GM12864 (cell line): ENCODE measurements at places on chromosomes 2 and 18.

GRCh38 chr2:108355906-108356734 lies 21.6 kb upstream of the SULT1C4 start:
- no peak for DNase-seq

DNA sequence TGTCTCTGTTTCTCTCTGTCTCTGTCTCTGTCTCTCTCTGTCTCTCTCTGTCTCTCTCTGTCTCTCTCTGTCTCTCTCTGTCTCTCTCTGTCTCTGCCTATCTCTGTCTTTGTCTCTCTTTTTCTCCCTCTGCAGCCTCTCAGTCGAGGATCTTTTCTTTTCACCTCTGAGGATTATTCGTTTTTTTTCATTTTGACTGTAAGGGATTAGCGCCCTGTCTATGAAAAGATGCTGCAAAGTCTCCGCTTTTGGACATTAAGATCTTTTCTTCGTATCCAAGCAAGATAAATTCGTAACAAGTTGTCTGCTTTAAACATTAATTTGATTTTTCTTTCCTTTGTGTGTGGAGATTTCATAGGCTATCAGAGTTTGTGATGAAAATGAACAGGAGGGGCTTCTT lies 191.2 kb upstream of the TPO start:
- DNase-seq, result no peak

GRCh38 chr18:5546660-5547059 lies 2.9 kb upstream of the EPB41L3 start:
- DNase-seq, result no peak

DNA sequence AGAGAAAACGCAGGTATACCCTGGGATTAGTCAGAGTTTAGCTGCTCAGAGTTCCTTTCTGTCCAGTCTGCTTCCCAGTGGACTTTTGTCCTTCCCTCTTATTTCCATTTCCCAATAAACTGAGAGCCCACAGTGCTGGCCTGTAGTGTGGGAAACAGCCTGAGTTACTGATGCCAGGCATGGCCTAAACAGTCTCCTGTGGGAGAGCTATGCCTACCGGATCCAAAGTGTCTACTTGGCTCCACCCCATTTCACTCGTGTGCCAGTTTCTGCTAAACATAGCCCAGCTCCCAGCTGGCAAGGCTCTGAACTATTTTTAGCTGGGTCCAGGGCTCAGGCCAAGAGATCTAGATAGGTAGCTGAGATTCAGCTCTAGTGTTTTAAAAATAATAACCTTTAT lies 15.6 kb upstream of the PPP1CB start:
- DNase-seq, result no peak

- DNase-seq, result no peak
Observed at GRCh38 chr18:26777351-26778053, 88.0 kb downstream of the AQP4 start.

DNA sequence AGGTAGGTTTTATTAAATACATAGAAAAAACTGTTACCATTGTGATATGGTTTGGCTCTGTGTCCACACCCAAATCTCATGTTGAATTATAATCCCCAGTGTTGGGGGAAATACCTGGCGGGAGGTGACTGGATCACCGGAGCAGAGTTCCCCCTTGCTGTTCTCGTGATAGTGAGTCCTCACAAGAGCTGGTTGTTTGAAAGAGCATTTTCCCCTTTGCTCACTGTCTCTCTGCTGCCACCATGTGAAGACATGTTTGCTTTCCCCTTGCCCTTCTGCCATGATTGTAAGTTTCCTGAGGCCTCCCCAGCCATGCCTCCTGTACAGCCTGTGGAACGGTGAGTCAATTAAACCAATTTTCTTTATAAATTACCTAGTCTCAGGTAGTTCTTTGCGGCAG lies 352.7 kb upstream of the SLC39A10 start:
- DNase-seq, result no peak

- DNase-seq, result no peak
Observed at GRCh38 chr18:13615432-13615861, 110.9 kb downstream of the FAM210A start.

DNA sequence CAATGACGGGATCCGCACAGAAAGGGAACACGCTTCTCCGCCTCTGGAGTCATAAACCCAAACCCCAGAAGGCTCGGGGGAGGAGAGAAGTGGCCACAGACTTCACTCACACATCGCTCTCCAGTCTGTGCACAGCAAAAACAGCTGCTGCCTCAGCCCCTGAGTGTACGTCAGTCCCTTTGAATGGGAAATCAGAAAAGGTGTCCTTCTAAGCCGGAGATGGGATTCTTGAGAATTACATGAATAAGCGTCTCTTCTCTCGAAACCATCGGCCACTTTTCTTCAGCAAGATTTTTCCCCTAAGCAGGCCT lies 78.3 kb downstream of the PDCL3 start:
- DNase-seq, result no peak

DNA sequence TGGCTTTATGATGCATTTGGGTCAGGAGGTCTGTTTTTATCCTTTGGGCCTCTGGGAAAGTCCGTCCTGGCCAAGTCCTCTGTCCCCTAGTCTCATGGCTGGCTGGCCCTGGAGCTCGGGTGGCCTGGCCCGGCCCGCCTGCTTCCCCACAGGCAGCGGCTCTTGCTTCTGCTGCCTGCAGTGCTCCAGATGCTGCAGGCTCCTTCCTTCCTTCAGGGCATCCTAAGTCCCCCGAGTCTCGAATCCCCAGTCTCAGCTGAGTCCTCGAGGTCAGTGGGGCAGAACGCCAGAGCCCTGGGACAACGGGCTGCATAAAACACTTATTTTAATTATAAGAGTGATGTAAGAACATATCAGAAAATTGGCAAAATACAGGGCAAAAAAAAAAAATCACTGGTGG lies 71.2 kb downstream of the HPCAL1 start:
- DNase-seq, result no peak

GRCh38 chr2:2931318-2932075 lies 446.1 kb downstream of the EIPR1 start:
- DNase-seq, result no peak

DNA sequence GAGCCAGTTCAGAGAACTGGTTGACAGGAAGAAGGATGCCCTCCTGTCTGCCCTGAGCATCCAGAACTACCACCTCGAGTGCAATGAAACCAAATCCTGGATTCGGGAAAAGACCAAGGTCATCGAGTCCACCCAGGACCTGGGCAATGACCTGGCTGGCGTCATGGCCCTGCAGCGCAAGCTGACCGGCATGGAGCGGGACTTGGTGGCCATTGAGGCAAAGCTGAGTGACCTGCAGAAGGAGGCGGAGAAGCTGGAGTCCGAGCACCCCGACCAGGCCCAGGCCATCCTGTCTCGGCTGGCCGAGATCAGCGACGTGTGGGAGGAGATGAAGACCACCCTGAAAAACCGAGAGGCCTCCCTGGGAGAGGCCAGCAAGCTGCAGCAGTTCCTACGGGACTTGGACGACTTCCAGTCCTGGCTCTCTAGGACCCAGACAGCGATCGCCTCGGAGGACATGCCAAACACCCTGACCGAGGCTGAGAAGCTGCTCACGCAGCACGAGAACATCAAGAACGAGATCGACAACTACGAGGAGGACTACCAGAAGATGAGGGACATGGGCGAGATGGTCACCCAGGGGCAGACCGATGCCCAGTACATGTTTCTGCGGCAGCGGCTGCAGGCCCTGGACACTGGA lies 92.5 kb upstream of the EML6 start:
- DNase-seq, result no peak

- no peak for DNase-seq
Observed at GRCh38 chr2:158921599-158922408, 46.6 kb upstream of the TANC1 start.

GRCh38 chr2:108573061-108573460 lies 38.8 kb downstream of the LIMS1 start:
- DNase-seq, result no peak

DNA sequence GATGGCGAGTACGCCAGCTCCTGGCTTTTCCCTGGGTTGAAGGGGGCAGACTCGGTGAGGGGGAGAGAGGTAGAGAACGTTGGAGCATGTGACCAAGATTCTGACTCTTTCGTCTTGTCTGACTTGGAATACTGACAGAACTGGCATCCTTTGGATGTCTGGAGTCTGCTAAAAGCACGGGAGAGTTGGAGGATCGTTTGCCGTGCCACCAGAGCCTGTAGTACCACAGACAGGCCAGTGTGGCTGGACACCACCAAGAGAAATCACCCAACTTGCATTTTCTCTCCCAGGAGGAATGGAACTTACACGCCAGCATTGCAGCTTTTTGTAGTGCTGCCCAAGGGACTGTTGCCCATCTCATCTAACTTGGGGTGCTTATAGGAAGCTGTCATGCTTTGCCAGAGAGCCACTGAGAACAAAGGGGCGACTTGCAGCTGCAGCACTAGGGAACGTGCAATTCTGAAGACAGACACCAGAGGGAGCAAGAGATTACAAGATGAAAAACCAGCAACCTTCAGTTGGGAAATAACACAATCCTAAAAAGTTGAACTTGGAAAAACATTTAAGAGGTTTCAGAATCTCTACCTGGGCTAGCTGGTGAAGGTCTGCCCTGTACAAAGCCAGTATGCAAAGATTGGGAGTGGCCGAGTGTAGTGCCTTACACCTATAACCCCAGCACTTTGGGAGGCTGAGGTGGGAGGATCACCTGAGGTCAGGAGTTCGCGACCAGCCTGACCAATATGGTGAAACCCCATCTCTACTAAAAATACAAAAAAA lies 24.1 kb downstream of the PSMG2 start:
- peak; percentile 31 for DNase-seq

DNA sequence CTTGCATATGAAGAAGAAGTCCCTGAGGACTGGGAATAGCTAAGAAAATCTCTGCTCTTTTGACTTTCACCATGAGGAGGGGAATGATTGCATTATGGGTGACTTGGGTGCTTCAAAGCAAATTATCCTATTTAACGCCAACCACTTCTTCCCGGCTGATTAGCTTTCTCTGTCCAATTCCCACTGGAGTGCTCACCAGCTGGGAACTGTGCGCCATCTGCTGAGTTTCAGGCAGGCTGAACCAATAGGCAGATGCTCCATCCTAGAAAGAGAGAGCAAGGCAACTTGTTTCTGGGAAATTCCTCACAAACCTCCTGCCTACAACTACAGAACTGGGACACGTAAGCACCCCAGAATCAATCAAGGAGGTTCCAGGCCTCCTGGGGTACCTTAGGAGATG lies 49.4 kb downstream of the POLE4 start:
- no peak for DNase-seq

- DNase-seq, result no peak
Observed at GRCh38 chr18:24138789-24139616, at the start of gene CABYR. Gene CABYR, plus strand, starts transcription at chr18:24139062. Its CDS starts 4,053 bp downstream, at chr18:24143115.

DNA sequence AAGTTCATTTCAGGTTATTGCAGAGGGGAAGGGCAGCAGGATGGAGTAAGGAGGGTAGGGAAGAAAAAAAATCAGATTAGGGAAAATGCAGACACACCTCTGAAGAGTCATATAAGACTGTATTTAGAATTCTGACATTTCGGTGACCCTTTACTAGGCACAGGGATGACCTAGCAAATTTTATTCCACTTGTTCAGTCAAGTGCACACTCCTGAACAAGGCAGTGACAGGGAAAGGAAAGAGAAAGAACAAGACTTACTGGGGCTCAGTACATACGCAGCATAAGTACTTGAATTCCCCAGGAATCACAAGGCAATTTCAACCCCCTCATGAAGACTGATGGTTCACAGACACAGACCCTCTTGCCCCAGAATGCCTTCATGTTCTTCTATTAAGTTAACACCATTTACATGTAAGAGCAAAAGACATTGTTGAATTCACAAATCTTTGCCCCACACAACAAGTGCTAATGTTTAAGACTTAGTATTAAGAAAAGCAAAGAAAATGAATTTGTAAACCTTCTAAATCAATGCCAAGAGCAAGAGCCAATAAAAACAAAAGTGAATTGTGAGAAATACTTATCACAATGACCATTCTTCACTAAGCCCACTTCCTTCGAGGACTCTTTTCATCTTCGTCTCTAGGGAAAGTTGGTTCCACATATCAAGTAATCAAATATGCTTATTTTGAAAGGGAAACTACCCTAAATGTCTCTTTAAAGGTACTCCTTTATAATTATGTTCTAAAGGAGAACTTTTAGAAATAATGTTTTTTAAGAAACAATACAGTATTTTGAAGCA lies 47.0 kb downstream of the COBLL1 start:
- DNase-seq, result no peak

DNA sequence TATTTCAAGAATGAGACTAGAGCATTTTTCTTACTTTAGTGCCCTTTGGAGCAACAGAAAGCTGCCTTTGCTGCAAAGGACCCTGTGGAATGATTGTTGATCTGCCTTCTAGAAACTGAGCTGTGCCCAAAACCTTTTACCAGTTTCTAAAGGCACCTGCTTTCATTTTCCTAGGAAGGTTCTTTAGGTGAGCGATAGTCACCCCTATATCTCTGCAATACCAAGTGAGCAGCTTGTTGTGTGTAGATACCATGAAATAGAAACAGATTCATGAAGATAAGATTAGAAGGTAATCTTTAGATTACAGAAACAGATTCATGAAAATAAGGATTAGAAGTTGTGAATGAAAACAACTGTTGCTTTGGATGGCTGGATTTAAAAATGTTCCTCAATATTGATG lies 202.3 kb downstream of the PLCL1 start:
- DNase-seq, result no peak

GRCh38 chr2:169050476-169051240 lies 18.7 kb upstream of the DHRS9 start:
- no peak for DNase-seq

- no peak for DNase-seq
Observed at GRCh38 chr2:199756211-199756610, 94.8 kb downstream of the FTCDNL1 start.

DNA sequence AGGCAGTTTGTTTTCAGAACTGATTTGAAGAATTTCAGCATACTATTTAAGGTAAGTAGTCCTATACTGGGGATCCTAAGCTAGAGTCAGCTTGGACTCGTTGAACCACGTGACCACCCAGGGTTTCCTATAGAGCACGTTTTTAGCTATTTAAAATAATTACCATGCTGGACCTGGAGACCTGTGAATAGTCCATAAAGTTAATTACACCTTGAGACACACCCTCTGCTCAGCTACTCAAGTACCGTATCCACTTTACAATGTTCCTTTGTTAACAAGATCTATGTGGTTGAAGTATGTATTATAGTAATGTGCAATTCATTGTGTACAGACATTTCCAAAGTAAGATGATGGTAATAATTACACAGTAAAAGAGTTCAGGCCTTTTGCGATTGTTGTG lies 67.6 kb downstream of the CRIM1 start:
- DNase-seq, result no peak

- no peak for DNase-seq
Observed at GRCh38 chr18:50107468-50107977, 87.4 kb downstream of the MYO5B start.

GRCh38 chr18:48690494-48690893 lies 151.7 kb downstream of the CTIF start:
- DNase-seq, result no peak

GRCh38 chr2:222866358-222866960 lies 5.6 kb downstream of the ACSL3 start:
- no peak for DNase-seq

DNA sequence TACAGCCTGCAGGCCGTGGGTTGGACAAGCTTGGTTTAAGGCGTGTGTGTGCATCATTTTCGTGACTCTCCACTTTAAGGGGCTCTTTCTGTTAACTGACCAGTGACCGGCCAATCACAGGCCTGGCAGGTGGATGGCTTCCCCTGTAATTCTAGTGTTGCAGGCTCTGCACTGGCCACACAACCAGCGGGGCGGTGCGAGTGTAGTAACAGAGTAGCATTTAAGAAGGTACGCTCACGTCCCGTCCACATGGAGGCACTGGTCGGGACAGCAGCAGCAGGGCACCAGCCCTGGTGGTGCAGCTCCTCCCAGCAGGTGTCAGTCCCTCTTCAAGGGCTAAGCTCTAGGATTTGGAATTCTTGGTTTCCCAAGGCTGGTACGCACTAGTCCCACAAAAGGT lies 8.0 kb upstream of the ANO7 start:
- DNase-seq, result no peak

GRCh38 chr2:219042157-219042556 lies 841 bp upstream of the CFAP65 start:
- no peak for DNase-seq
